T-cell (primary cell): ENCODE measurements at places on chromosomes 1 and 21.

DNA sequence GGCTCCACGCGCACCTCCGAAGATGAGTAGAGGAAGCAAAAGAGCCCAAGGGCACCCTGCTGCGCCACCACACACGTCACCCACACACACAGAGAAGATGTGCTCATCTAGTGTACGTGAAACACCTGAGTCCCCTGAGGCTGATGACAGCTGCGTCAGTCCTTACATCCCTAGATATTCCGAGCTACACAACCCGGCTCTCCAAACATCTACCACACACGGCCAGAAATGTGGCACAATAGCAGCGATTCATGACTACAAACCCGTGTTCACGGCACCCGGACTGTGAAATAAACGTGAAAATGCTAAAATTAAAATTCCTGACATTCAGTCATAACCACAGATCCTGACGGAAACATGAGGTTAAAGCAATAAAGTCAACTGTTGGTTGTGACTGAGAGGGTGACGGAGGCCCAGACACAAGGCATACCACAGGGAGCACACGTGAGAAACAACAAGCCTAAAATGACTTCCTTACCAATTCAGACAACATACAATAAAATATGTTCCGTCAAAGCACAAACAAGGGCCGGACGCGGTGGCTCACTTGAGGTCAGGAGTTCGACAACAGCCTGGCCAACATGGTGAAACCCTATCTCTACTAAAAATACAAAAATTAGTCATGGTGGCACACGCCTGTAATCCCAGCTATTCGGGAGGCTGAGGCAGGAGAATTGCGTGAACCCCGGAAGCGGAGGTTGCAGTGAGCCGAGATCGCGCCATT is 7.3 kb downstream of the SSU72 start:
- no peak for DNase-seq

DNA sequence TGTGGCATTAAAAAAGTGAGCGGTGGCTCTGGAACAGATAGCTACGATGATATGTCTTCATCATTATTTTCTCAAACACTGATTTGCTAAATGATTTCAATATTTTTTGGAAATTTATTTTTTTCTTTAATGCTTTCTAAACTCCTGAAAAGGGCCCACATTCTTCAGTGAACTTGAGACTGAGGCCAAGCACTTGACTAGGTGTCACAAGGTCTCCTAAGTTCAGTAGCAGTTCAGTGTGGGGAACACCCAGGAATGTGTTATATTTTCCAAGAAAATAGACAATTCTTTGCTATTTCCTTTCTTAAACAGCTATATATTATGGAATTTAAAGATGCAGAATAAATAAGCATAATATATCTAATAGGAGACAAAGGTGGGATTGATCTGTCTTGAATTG is 850.9 kb downstream of the USP25 start:
- no peak for DNase-seq

GRCh38 chr21:38268864-38269575 is 12.2 kb downstream of the KCNJ15 start:
- DNase-seq, result no peak

- no peak for DNase-seq
Measured at GRCh38 chr1:80534606-80535360, 1266.0 kb upstream of the ADGRL2 start.

DNA sequence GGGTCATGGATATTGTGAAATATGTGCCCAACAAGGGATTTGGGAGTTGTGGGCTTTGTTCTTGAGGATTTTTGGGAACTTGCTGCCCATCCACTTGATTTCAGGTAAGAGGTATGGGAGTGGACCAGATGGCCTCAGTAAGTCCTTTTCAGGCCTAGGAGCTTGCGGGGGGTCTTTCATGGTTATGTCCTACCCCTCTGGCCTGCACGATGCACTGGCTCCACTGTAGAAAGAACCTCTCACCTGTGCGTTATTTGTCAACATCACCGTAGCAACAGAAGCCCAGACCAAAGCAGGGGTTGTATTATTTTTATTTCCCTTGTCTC is 8.6 kb downstream of the RIIAD1 start:
- DNase-seq, result no peak

- DNase-seq, result no peak
Measured at GRCh38 chr21:34305605-34306604, 57.9 kb upstream of the KCNE2 start.

DNA sequence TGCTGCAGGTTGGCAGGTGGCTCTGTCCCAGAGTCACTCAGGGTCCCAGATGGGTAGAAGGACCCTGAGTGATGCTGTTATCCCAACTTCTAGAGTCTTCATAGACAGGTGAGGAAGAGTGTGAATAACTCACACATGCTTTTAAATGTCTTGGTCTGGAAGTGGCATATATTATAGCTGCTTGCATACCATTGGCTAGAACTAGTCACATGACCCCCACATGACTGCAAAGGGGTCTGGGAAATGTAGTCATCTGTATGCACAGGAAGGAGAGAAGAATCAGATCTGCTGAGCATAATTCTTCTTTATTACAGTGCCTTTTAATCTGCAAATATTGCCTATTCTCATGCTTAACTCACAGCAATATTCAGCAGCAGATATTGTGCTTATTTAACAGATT is 28.2 kb upstream of the KLHDC7A start:
- no peak for DNase-seq

DNA sequence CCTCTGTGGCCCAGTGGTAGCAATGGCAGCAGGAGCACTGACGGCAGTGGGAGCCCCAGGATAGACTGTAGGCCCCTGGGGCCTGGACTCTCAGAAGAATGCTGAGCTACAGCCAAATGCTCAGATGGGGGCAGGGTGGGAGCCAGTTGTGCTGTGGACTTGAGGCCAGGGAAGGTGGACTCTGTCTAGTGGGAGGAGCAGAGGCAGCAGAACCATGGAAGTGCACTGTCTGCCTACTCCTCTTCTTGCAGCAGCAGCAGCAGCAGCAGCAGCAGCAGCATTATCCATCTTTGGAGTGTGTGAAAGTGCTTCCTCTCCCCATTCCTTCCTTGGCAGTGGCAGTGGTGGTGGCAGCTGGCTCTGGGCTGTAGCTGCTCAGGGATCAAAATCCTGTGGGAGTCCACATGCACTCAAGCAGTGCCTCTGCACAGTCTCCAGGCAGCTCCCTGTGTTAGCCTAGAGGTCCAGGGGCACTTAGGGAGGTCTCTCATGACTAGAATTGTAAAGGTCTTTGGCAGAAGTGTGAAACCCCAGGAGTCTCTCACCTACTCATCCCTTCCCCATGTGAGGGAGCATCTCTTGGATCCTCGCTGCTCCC is 917.9 kb upstream of the B3GALT2 start:
- no peak for DNase-seq

DNA sequence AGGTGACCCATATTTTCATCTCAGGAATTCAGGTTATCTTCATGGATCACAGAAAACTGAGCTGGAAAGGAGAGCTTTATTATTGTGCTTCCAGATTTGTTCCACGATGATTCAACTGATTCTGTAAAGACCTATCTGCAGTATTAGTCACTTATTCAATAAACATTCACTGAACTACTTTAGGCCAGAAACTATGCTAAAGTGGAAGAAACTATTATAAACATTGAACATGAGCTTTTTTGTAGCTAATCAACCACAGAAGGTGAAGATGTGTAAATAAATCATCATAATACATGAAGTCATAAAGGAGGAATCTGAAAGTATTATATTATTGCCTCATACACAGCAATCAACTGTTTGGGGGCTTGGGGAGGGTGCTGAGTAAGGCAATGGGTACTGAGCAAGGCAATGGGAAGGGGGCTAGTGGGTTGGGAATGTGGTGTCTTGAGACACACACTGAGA is 30.6 kb upstream of the EXO1 start:
- no peak for DNase-seq

DNA sequence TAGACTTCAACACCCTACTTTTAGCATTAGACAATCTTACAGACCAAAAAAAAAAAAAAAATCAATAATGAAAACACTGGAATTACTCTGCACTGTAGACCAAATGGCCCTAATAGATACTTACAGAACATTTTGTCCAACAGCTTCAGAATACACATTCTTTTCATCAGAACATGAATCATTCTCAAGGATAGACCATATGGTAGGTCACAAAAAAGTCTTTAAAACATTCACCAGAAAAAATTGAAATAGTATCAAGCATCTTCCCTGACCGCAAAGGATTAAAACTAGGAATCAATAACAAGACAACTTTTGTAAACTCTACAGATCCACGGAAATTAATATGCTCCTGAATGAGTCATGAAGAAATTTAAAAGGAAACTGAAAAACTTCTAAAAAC is 22.5 kb downstream of the ZNF670 start:
- no peak for DNase-seq

DNA sequence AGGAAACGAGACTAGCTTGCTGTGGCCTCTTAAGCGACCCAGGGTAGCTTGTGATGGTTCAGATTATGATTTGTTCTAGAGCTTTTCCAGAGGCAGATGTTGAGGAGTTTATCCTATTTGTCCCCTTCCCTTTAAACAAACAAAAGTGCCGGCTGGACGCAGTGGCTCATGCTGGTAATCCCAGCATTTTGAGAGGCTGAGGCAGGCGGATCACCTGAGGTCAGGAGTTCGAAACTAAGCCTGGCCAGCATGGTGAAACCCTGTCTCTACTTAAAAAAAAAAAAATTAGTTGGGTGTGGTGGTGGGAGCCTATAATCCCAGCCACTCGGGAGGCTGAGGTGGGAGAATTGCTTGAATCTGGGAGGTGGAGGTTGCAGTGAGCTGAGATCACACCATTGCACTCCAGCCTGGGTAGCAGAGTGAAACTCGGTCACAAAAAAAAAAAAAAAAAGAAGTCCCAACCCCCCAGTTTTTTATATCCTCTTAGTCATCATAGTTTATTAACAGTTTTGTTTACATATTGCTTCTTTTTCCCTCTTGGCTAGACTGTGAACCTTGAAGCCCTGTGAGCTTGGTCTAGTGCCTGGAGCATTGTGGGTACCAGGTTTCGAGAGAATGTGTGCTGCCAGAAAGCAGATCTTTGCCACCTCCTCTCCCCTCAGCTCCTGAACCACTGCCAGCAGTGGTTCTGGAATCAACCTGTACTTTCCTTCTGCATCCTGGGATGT is 29.8 kb downstream of the MAPKAPK2 start:
- no peak for DNase-seq

GRCh38 chr1:235952950-235953615 is 86.4 kb upstream of the LYST start:
- no peak for DNase-seq

DNA sequence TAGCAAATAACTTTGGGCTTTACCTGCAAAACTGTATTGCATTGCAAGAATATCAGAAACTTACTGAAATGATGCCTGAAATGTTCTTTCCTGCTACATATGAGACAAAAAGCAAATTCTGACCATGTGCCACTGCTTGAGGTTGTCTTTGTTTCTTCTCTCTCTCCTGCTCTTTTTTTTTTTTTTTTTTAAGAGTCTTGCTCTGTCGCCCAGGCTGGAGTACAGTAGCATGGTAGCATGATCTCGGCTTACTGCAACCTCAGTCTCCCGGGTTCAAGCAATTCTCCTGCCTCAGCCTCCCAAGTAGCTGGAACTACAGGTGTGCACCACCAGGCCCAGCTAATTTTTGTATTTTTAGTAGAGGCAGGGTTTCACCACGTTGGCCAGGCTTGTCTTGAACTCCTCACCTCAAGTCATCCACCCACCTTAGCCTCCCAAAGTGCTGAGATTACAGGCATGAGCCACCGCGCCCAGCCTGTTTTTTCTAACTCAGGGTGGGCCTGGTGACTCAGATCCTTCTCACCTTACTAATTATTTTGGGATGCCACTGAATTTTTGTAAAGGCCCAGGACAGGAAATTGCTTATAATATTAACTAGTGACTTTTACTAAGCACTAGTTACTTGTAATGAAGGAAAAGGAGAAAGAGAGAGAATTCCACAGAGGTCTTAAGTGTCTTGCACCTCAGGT is 35.9 kb downstream of the DNASE2B start:
- no peak for DNase-seq

- DNase-seq, result no peak
Measured at GRCh38 chr21:21818898-21819297, 820.7 kb downstream of the NCAM2 start.

DNA sequence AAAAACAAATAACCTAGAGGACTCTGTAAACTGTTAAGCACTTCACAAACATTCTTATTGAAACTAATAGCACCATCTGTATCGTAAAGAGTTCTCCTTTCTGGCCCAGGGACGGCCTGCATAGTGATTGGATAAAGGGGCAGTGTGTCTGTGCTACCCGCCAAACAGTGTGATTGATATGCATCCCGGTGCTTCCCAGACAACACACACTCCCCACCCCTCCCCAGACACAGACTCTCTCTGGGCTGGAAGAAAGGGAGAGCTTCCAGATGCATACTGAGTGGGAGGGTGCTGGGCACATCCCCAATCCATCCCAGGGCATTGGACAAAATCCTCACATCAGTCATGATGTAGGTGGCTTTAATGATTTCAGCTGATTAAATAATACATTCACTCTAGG is 3.7 kb downstream of the HSD11B1 start:
- DNase-seq, result no peak

GRCh38 chr1:99497690-99498089 is 148.2 kb upstream of the PALMD start:
- DNase-seq, result no peak

GRCh38 chr1:38507563-38507962 is 352.0 kb downstream of the RRAGC start:
- no peak for DNase-seq

DNA sequence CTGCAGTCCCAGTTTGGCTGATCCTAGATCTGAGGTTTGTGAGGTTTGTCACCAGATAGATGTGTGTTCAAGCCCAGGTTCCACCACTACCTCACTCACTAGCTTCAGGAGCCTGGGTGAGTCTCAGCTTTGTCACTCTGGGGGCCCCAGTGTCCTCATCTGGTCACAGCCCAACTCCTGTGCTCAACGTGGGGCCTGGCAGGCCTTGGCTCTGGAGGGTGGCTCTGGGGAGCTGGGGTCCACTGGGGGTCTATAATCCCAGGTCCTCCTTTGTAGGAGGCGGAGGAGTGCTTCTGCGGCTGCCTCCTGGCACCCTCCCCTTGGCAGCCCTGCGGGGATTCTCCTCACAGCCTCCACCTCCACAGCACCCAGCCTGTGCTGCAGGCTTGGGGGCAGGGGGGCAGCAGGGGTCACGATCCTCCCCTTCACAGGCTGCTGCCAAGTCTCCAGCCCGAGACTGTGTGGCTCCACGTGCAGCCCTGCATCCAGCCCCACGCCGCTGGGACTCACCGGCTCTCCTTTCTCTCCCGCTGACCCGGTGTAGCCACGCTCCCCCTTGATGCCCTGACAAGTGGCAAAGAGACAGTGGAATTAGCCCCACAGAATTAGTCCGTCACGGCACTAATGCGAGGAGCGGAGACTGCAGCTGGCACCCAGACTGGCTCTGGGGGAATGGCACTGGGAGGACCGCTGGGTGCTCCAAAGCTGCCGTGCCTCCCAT is 22.5 kb upstream of the PEF1 start:
- no peak for DNase-seq
